Stimulated activated CD4-positive, alpha-beta T cell treated with anti-CD3 and anti-CD28 coated beads, TNF-alpha, amount 100 ng/mL, for 1 hour (primary cell): ENCODE measurements at places on chromosomes 11 and 22.
A peak's percentile ranks its signal among the peaks of the same experiment; 100 is the strongest.

- no peak for DNase-seq
Observed at GRCh38 chr11:70845591-70846041, 406.8 kb downstream of the SHANK2 start.

GRCh38 chr22:35749808-35750207 is 32.1 kb downstream of the APOL5 start:
- DNase-seq, result no peak

GRCh38 chr22:48822278-48823233 is 1005.1 kb downstream of the BRD1 start:
- DNase-seq, result no peak

- no peak for DNase-seq
Observed at GRCh38 chr11:45859661-45860140, 12.4 kb downstream of the CRY2 start.

GRCh38 chr11:117011541-117011898 is 86.7 kb downstream of the SIK3 start:
- no peak for DNase-seq

GRCh38 chr11:57458410-57459163 is 1.7 kb upstream of the RTN4RL2 start:
- DNase-seq, result peak; percentile 51

- DNase-seq, result no peak
Observed at GRCh38 chr11:111429066-111429506, 50.0 kb upstream of the POU2AF1 start.

GRCh38 chr22:30402028-30402765 is 5.4 kb downstream of the SEC14L2 start:
- no peak for DNase-seq

- DNase-seq, result no peak
Observed at GRCh38 chr22:48593551-48593950, 1234.1 kb downstream of the BRD1 start.

- DNase-seq, result peak; percentile 49
Observed at GRCh38 chr11:33808228-33808828, 34.0 kb upstream of the FBXO3 start.
